GM23248 (cell line): ENCODE measurements at places on chromosomes 5 and 9. TPM values are rescaled to one million over a fixed set of nuclear protein-coding genes. Genes with fewer than 3 reads are reported as not detected.

Gene NDUFS6
- 103 and 106 TPM in 2 replicates for polyA plus RNA-seq

Gene AGXT2
- polyA plus RNA-seq, result not detected in 2 replicates

Gene IL4
- 0.34 TPM in 1 of 2 replicates, not detected in the other for polyA plus RNA-seq

Gene HEMGN
- not detected in 2 replicates for polyA plus RNA-seq

Gene PIP5KL1
- 8.8 and 9.4 TPM in 2 replicates for polyA plus RNA-seq

Gene SPATA31A3
- not detected in 2 replicates for polyA plus RNA-seq

Gene CNTLN
- polyA plus RNA-seq, result 4.8 and 4.9 TPM in 2 replicates
